ENCODE measurements at places on chromosomes 11 and 22. TPM values are rescaled to one million over a fixed set of nuclear protein-coding genes. Genes with fewer than 3 reads are reported as not detected.

GRCh38 chr22:20463324-20464095 lies 25.9 kb upstream of the SCARF2 start:
- no peak for DNase-seq

The BAIAP2L2 gene
- total RNA-seq = 24.3 TPM

GRCh38 chr11:4041731-4042391 lies 52.7 kb upstream of the RRM1 start:
- no peak for DNase-seq

- peak; percentile 69 for DNase-seq
These were observed 1.4 kb upstream of the MUC2 start for GRCh38 chr11:1073261-1073724.

GRCh38 chr11:102385085-102386007 lies 38.3 kb downstream of the BIRC2 start:
- DNase-seq = no peak

GRCh38 chr11:58058276-58059006 lies 27.7 kb downstream of the OR6Q1 start:
- DNase-seq = no peak

The PPFIBP2 gene
- total RNA-seq = 4.1 TPM

Data from GM23248 (cell line).